ENCODE measurements at places on chromosomes 2 and 18.
A peak's percentile ranks its signal among the peaks of the same experiment; 100 is the strongest.

GRCh38 chr2:24856791-24857211 lies 63.2 kb downstream of the ADCY3 start:
- no peak for DNase-seq

DNA sequence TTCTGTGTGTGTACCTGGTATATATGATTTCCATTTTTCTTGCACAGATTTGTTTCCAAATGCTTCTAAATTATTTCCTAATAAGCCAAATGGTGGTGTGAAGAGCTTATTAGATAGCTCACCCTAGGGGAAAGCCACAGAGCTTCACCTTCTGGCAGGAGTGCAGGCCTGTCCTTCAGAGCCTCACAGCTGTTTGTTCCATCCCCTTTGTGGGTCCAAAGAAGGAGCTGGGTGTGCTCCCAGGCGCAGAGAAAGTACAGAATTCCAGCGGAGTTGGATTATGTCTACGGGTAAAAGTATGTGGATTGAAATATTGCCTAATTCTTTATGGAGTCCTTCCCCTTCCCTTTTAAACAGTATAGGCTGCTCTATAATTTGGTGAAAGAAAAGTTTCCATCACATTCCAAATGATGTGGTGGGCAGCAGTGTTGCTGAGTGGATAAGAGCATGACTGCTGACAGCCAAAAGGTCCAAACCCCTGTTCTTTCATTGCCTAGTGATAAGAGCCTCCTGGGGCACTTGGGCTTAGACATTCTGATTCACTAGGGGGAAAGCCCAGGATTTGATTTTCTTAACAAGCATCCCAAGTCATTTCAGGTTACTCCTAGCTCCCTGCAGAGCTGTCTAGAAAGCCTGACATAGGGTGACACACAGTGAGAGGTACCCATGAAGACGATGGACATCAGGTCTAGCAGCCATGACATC lies 86.6 kb downstream of the WDSUB1 start:
- no peak for DNase-seq

GRCh38 chr18:58624011-58624410 lies 4.9 kb downstream of the ALPK2 start:
- DNase-seq = no peak

DNA sequence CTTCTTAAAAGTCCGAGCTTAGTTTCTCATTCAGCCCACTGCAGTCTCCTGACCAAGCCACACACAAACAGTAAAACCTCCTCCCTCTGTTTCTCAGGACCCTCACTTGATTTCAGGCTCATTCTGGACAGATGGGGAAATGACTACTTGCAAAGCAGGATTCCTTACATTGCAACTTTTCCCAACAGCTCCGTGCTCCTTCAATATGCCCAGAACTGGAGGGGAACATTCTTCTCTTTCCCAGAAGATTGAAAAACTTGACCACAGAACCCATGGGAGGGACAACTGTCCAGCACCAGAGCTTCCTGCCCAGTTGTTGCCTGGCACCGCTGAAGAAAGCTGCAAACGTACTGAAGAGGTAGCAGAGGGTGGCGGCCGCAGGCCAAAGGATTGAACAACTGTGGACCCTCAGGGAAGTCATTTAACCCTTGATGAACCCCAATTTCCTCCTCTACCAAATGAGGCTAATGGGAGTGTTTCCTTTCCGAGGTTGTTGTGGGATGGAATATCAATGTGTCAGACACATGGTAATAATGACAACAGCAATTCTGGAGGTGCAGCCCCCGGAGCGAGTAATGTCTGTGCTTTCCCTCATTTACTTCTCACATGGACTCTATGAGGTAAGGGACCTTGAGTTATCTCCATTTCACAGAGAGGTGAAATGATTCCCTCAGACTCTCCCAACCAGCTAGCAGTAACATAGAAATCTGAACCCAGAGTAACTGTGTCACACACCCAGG lies 25.0 kb downstream of the BCL11A start:
- DNase-seq = no peak

DNA sequence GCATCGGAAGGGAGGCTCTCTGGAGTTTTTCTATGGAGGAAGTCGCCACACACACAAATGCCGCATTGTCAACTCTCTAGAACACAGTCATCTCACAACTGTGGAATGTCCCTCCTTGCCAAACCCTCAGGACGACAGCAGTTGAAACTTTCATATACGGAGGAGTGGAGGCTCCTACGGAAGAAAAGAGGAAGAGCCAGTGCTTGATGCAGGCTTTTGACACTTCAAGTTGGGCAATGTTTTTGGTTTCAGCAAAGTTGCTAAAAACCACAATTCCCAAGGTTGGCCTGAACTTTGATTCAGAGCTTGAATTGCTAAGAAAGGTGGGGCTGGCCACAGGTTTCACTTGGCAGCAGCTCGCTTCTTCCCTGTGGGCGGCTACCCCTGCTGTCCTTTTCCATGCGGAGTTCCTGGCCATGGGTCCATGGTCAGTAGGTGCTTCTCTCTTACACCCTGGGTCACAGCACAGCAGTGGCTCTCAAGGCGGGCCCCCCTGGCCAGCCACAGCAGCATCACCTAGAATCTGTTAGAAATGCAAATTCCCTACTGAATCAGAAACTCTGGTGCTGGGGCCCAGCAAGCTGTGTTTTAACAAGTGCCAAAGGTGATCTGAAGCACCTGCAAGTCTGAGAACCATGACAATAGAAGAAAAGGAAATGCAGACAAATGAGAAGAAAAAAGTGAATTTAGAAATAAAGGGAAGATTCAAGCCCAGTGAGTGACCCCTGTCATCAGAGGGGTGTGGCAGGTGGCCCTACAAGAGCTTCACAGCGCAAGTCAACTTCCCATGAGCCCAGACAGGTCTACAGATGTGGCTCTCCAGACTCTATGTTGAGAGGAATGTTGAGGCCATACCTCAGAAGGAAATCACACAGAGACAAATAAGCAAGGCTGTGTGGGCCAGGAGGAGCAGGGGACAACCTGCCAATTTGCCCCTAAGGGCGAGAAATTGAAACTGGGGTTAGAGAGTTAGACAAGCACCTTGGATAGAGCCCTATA lies 856.4 kb downstream of the RNF144A start:
- DNase-seq = no peak

GRCh38 chr18:78822171-78822948 lies 157.3 kb upstream of the SALL3 start:
- DNase-seq = no peak

DNA sequence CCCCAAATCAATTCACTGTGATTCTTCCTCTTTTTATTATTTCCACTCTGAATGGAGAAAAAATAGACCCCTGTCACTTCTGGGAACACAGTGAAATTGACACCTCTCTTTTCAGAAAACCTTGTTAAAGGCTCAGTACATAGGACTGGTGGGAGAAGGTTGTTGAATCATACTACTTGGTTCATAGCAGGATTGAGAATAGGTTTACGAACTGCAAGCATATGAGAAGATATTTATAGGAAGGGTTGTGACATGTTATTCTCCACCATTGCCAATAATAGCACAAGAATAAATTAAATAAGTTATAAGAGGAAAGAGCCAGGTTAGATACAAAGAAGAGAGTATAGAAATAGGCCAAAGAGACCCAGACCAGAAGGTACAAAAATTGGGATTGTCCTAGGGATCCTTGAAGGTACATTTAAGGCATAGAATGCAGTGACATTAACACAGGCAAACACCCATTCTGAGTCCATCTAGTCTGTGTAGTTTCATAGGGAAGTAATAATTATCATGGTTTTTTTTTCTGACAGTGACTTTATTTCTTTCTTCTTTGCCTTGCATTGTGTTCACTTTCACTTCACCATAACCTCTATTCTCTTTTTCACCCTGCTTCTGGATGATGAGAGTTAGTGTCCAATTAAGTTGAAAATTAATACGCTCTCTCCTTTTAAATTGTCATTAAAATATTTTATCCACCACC lies 21.8 kb upstream of the SERPINE2 start:
- DNase-seq = no peak

- no peak for DNase-seq
These were observed 48.3 kb downstream of the TSPYL6 start for GRCh38 chr2:54207666-54208195.

DNA sequence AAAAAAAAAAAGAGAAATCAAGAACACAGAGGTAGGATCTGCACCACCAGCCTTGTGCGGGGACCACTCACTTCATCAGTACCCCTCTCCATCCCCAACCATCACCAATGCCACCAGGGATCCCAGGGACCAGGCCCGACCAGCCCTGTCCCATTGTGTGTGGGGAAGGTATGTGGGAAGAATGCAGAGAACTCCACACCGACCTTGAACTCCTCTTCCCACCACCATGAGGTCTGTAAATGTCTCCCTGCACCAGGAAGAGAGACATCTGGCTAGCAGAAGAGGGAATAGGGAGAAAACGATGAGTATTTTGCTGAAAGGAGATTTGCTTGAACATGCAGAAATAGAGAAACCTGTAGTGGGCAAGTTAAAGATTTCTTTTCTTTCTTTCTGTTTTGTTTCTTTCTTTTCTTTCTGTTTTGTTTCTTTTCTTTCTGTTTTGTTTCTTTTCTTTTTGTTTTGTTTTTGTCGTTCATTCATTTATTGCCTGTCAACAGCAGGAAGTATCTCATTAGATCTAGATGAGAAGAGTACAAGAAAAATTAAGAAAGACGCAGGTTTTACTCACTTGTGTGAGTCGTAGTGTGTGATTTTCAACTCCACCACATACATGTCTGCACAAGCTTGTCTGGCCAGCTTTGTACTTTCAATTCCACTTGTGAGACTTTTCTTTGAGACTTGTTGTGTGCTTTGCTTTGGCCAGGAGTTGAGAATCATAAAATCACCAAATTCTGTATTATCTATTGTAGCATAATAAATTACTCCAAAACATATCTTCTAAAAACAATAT lies 179.8 kb upstream of the HAAO start:
- DNase-seq = no peak

DNA sequence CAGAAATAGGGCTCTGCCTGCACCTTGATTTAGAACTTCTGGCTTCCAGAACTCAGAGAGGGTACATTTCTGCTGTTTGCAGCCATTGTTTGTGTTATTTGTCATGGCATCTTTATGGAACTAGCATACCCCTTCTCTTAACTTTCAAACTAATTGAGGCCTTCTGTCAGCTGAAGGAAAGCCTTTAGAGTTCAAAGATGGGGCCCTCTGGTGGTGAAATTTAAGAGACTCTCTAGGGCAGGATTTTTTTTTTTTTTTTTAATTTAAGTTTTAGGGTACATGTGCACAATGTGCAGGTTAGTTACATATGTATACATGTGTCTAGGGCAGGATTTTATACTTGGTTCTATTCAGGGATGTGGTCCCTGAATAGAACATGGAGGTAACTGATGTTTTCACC lies 260.6 kb upstream of the LINC00305 start:
- DNase-seq = no peak

GRCh38 chr18:72542984-72543356 lies 1.2 kb downstream of the CBLN2 start:
- no peak for DNase-seq

GRCh38 chr18:23135550-23136325 lies 453 bp downstream of the CABLES1 start:
- peak; percentile 5 for DNase-seq

GRCh38 chr2:160445673-160446072 lies 47.9 kb downstream of the RBMS1 start:
- no peak for DNase-seq

GRCh38 chr2:106534471-106534870 lies 47.3 kb downstream of the CD8B2 start:
- DNase-seq = no peak

- no peak for DNase-seq
These were observed 92.3 kb upstream of the TANK start for GRCh38 chr2:161067846-161068350.

DNA sequence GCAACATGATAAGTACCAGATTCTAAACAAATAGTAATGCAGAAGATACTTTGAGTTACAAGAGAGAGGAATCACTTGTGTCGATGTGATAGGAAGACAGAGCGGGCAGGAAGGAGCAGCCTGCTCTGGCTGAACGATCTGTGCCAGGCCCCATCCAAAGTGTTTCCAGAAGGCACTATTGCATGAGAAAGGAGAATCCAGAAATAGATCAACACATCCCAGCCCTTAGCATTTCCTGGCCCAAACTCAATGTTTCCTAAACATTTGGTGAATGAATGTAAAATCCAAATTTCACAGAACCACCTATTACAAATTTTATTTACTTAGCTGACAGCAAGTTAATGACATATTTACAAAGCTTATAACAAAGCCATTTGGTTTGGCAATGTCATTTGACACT lies 257.2 kb downstream of the TXNL1 start:
- no peak for DNase-seq

DNA sequence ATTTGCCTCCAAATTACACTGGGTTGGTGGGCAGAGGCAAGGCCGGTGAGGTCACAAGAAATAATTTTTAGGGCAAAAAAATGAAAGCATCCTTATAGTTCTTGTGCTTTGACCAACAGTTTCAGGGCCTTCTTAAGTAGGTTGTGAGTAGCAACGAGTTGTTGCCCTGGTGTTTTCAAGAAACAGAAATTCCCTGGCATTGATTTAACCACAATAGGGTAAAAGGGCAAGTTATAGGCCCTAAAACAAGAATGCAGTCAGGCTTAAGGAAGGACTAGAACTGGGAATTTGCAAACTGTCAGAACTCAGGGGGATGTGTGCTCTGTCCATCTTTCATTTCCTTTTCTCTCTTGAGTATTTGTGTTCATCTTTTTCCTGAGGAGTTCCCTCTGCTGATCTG lies 46.1 kb upstream of the STPG4 start:
- no peak for DNase-seq

DNA sequence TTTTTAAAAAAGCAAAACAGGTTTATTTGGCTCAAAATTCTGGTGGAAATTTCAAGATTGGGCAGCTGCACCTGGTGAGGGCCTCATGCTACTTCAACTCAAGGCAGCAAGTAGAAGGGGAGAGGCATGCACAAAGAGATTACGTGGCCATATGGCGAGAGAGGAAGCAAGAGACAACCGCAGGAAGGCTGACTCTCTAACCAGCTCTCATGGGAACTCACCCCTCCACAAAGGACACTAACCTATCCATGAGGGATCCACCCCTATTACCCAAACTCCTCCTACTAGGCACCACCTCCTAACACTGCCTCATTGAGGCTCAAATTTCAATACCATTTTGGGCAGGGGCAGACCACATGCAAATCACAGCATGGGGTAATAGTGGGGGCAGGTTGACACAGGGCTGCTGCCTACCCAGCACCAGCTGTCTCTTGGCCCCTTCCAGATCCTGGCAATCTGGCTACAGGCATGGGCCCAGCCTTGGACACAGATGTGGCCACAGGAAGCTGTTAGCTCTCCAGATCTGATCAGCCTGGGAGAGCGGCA lies 2.0 kb upstream of the CAPN10 start:
- DNase-seq = no peak
